ENCODE measurements at places on chromosomes 4 and X.

DNA sequence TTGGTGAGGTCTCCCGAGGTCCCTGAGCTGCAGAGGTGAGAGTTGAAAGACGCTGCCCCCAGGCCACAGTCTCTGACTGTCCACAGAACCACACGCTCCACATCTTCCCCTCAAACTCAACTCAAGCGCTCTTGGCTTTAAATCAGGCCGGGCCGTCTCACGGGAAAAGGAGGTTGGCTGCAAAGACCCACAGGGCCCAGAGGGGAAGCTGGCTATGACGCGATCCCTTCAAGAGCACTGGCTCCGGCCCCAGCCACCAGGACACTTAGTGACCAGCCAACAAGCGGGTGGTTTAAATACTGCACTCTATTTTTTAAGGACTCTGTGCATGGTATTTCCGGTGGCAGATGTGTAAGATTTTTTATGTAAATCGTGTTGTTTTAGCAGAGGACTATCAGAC lies 19.9 kb downstream of the LRPAP1 start:
- no peak for DNase-seq

DNA sequence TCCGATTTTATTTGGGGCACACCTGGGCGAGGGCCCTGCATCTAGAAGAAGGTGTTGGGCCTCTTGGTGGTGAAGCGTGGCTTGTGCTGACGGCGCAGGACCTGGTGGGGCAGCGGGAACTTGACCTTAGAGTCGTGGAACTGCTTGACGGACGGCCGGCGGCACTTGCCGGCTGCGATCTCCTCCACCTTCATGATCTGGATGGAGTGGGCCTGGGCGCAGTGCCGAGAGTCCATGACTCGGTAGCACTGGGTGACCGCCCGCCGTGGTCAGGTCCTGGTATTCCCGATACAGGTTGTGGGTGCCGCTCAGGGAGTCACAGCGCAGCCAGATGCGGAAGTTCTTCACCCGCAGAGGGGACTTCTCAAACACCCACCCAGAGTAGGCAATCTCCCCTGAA lies 56.8 kb upstream of the ALG13 start:
- no peak for DNase-seq

GRCh38 chrX:9614016-9614415 lies 149.2 kb downstream of the TBL1X start:
- no peak for DNase-seq

- no peak for DNase-seq
These were observed 143.5 kb upstream of the GALNT7 start for GRCh38 chr4:173025131-173025530.

DNA sequence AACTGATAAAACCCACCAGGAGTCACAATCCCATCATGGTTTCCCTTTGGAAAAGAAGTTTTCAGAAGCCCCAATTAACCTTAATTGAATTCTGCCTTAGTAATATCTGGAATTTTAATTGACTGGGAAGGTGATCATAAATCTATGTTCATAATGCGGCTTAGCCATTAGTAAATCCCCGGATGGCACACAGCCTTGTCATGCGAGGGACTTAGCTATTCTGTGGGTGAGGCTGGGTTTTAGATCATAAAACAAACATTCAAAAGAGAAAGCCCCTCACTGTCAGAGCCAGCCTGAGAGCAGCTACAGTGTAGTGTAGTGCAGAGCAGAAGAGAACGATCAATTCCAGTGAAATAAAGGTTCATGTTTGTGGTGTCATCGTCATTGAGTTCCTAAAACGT lies 124.0 kb upstream of the NOCT start:
- no peak for DNase-seq

Measured in memory B cell (primary cell).